ENCODE measurements at places on chromosomes 11 and 22.
A peak's percentile ranks its signal among the peaks of the same experiment; 100 is the strongest.

- DNase-seq, result peak; percentile 76
These were observed 220.9 kb downstream of the PGR start for GRCh38 chr11:100908746-100909145.

GRCh38 chr11:76234021-76234415 lies 27.7 kb upstream of the WNT11 start:
- DNase-seq, result peak; percentile 30

DNA sequence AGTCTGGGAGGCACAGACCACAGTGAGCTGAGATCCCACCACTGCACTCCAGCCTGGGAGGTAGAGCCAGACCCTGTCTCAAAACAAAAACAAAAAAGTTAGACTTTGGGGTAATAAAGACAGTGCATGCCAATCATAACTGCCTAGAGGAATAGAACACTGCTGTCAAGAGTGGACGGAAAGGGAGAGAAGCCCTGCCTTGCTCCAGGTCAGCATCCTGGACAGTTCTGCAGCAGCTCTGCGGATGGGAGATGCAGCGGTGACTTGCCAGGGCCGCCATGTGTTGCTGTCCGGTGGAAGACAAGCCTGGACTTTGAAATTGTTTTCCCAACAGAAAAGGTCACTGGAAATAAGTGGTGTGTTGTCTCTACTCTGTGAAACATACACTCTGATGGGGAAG lies 618.2 kb downstream of the TBC1D22A start:
- DNase-seq, result no peak

GRCh38 chr22:43474161-43475101 lies 62.6 kb downstream of the MPPED1 start:
- DNase-seq, result no peak

- no peak for DNase-seq
These were observed 525.5 kb downstream of the SOX6 start for GRCh38 chr11:15830741-15831428.

GRCh38 chr22:40224702-40225101 lies 47.0 kb downstream of the TNRC6B start:
- no peak for DNase-seq

GRCh38 chr11:11456866-11457265 lies 103.8 kb upstream of the CSNK2A3 start:
- no peak for DNase-seq

GRCh38 chr11:78079232-78080083 lies at the start of gene NDUFC2:
TSS of gene NDUFC2 (minus strand) at chr11:78079862. CDS start at chr11:78079744, 118 bp downstream.
- peak; percentile 83 for DNase-seq

GRCh38 chr11:100637706-100638105 lies 49.4 kb upstream of the ARHGAP42 start:
- DNase-seq, result no peak

GRCh38 chr11:3865388-3866193 lies 10.1 kb downstream of the STIM1 start:
- peak; percentile 60 for DNase-seq

DNA sequence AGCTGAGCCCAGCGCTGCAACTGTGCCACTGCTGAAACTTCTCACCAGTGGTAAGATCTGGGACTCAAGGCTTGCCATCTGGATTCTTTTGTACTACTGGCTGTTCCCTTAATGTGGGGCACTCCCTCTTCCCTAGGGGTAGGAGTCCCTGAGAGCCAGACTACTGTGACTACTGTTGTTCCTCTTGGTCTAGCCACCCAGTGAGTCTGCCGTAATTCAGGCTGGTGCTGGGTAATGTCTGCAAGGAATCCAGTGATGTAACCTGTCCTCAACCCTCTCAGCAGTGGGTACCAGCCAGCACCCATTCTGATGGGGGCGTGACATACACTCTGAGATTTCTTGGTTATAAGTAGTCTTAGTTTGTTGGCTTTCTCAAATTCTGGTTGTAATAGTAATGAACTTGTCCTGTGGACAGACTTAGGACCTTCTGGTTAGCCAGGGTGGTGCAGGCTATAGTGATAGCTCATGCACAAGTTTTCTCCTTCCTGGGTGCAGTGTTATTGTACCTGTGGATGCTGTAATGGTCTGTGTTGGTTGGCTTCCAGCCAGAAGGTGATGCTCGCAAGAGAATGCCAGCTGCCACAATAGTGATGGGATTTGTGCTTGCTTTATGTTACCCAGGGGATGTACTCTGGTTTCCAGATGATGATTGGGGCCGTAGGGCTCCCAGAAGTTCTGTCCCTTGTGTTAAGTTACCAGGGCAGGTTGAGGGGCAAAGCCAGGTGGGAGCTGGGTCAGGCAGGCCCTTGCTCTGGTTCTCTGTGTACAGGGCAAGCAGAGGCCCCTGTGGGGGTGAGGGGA lies 65.5 kb downstream of the ARHGAP42 start:
- no peak for DNase-seq

DNA sequence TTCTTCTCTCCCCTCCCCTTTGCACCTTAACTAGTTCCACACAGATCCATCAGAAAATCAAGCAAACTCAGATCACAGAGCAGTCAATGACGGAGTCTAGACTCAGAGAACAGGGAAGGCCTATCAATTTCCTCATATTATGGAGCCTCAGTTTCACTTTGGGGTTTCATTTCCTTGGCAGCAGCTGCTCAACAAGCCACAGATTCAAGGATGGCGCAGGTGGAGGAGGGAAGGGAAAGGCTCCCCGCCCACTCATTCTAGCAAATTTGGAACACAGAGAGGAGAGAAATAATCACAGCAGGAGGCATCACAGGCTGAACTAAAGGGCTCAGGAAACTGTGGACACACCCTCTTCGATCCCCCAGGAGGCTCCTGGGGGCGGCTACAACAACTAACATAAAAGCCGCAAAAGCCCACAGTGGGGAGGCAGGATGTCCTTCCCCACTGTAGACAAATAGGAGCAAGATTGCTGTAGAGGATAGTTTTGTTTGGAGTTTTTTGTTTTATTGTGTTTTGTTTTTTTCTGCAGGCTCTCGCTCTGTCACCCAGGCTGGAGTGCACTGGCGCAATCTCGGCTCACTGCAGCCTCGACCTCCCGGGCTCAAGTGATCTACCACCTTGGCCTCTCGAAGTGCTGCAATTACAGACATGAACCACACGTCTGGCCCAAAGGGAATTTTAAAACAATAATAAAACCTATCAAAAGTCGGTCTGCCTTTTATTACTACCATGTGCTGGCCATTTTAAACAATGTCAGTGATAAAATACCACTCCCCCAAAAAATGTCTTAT lies 3.4 kb downstream of the PLAAT3 start:
- peak; percentile 52 for DNase-seq

DNA sequence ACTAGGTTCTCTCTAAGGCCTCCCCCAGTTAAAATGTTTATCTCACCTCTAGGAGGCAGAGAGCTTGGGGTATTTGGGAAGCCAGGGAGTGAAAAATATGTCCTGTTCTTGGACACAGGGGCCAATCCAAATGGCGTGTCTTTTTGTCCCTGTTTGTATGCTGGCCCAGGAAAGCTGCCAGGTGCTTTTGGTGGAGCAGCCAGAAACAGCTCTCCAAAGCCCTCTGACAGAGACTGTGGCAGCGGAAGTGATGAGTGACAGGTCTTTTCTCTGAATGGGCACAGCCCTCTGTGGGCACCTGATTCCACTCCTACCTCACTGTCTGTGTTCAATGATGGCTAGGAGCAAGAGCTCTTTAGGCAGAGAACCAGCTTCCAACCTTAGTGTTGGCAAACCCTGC lies 106.4 kb upstream of the KIRREL3 start:
- no peak for DNase-seq

Data from fibroblast of skin of back (primary cell).